EL (cell line): ENCODE measurements at places on chromosomes 6 and 20.

DNA sequence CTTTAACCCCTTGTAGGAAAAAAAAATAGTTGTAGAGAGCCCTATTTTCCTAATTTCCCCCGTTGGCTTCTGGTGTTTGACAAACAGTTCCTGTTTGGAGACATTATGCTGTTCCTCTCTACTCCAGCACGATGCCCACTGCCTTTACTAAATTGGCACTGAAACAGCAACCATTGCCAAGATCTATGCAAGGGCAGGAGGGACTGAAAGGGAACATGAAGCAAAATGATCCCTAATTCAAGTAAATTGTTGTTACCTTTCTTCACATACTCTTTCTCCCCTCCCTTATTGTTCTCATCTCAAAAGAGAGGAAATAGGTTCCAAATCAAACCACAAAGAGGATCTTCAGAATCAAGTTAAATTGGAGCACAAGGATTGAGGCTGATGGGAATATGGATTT is 764.1 kb upstream of the MMS22L start:
- no peak for DNase-seq

GRCh38 chr6:50966532-50966931 is 147.9 kb downstream of the TFAP2B start:
- DNase-seq: no peak

DNA sequence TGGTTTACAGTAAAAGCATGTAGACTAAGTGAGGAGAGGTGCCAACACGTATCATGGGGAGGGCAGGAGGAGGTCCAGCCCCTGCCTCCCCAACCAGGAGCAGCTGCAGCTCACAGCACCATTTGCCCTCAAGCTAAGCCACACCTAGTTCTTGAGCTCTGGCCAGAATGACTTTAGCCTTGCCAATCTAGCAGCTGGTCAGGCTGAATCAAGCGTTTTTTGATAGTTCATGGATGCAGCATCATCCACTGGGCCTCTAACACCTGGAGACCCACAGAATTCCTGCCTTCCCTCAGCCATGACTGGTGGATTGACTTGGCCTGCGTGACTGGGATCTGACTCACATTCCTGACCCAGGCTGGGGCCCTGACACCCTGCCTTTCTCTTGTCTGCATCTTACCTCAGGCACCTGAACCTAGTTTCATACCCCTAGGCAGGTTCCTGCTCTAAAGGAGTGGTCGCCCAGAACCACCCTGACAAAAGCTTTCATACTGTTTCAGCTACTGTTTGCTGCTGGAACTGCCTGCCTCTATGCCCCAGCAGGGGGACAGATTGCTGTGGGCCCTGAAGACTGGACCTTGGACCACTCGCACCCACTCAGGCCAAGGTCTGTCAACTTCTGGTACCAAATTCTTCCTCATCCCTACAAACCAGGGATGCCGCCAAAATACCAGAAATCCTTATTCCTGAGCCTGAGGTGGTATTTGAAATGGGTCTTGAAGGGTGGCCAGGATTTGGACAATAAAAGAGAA is 122.3 kb downstream of the QRSL1 start:
- DNase-seq: peak; percentile 42

GRCh38 chr20:7836076-7836475 is 104.2 kb downstream of the HAO1 start:
- no peak for DNase-seq

- DNase-seq: no peak
Measured at GRCh38 chr6:156163311-156163710, 613.9 kb upstream of the ARID1B start.
